ENCODE measurements at places on chromosomes 1 and 21.

- DNase-seq = no peak
These were observed 488 bp upstream of the GNL2 start for GRCh38 chr1:37596182-37596667.

DNA sequence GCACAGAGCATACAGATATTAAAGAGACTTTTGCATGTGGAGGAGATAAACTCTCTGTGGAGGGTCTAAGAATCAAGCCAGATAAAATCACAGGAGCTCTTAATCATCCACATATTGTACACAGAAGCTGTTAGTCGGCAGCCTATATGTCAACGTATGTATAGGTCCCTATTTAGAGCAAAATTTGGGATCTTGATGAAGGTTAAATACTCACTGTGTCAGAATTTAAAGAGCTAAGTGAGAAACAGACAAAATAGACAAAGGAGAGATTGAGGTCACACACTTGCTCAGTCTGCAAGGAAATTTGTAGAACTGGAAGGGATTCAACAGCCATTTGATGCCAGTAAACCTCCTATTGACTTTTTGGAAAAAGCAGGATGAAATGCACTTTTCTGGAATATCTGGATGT is 4.1 kb upstream of the IRF2BP2 start:
- DNase-seq = no peak

DNA sequence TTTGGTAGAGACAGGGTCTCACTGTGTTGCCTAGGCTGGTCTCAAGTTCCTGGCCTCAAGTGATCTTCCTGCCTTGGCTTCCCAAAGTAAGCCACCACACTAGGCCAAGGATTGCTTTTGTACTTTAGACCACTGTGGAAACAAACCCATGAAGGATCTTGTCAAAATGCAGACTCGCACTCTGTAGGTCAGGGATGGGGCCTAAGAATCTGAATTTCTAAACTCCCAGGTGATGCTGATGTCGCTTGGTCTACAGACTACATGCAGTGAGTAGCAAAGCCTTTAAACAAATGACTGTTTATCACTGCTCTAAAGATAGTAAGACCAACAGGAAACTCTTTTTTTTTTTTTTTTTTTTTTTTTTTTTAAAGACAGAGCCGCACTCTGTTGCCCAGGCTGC is 54.1 kb upstream of the MUTYH start:
- DNase-seq = no peak

- DNase-seq = no peak
These were observed 91.5 kb downstream of the KIF14 start for GRCh38 chr1:200528858-200529606.

GRCh38 chr1:56644064-56644918 is 823 bp upstream of the PRKAA2 start:
- peak; percentile 24 for DNase-seq

DNA sequence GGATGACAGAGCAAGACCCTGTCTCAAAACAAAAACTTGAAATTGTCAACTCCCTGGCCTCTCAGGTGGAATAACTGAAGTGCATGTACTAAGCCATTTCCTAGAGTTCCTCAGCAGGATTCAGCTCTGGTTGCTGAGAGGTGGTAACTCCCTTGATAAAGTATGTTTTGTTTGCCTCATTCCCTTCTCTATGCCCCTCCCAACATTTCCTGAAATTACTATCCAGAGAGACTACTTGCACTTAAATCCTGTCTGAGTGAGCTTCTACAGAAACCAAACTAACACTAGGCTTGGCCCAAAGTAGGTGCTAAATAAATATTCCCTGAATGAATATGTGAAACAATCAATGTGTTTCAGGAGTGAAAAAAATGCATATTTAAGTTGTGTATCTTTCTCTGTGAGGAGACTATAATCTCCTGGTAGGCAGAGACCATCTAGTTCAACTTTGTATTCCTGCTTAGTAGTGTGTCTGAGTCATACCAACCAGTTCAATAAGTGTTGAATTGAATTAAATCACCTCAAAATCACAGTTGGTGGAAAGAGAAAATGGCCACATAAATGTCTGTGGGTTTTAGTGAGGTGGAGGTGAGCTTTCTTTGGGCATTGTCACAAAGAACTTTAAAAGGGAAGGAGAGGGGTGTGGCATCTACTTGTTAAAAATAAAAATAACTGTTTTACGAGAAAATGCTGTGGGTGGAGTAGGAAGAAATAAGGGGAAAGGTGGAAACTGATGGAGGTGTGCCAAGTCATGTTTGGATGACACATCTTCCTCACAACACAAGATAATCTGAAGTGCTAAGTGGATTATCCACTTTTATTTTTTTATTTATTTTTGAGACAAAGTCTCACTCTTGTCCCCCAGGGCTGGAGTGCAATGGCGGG is 12.6 kb downstream of the RIMKLA start:
- no peak for DNase-seq

GRCh38 chr21:45534636-45535331 is 7.5 kb downstream of the SLC19A1 start:
- peak; percentile 43 for DNase-seq
